Activated CD4-positive, alpha-beta T cell treated with anti-CD3 and anti-CD28 coated beads for 24 hours (primary cell): ENCODE measurements at places on chromosomes 5 and 9.

- DNase-seq, result no peak
These were observed 473.6 kb upstream of the TNC start for GRCh38 chr9:115591584-115591984.

GRCh38 chr5:158923799-158924551 is 175.7 kb downstream of the EBF1 start:
- no peak for DNase-seq

DNA sequence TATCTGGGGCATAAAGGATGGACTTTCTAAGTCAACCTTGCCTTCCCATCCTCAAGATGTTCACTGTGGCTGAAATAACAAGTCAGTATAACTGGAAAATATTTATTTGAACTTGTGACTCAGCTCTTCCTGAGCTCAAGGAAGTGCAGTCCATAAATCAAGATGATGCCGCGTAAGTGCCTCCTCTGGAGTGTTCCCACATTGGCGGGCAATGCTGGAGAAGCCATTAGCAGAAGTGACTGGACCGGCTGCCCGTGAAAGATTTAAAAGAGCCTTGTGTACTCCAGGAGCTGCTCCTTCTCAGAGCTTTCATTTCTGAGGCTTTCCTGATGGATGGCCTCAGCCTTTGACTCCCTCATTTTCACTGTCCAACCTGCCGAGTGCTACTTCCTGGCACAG is 17.4 kb downstream of the TMOD1 start:
- DNase-seq, result no peak

GRCh38 chr5:132052520-132052919 is 7.9 kb upstream of the IL3 start:
- DNase-seq, result no peak

GRCh38 chr9:38207247-38207778 is 138.3 kb upstream of the SHB start:
- no peak for DNase-seq

DNA sequence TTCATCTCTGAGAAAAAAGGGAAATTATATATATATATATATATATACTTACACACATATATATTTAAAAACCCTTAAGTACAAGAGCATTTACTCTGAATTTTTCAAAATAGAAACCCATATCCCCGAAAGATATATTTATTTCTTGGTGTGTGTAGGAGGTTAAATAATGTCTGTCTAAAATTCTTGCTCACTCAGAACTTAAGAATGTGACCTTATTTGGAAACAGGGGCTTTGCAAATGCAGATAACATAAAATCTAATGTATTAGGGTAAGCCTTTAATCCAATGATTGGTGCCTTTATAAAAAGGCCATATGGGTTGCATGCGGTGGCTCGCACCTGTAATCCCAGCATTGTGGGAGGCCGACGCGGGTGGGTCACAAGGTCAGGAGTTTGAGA is 517.3 kb upstream of the TLE4 start:
- DNase-seq, result no peak

GRCh38 chr9:7001571-7001970 is 243.8 kb downstream of the KDM4C start:
- DNase-seq, result no peak

DNA sequence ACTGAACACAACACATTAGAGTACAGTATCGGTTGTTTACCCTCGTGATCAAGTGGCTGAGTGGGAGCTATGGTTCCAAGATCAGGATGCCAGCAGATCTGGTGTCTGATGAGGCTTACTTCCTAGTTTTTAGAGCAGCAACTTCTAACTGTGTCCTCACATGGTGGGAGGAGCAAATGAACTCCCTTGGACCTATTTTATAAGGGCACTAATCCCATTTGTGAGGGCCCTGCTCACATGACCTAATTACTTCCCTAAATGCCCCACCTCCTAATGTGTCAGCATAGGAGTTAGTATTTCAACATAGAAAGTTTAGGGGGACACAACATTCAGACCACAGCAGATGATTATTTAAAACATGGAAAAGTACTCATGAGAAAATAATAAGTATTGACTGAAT is 111.8 kb downstream of the GCNT1 start:
- DNase-seq, result no peak

DNA sequence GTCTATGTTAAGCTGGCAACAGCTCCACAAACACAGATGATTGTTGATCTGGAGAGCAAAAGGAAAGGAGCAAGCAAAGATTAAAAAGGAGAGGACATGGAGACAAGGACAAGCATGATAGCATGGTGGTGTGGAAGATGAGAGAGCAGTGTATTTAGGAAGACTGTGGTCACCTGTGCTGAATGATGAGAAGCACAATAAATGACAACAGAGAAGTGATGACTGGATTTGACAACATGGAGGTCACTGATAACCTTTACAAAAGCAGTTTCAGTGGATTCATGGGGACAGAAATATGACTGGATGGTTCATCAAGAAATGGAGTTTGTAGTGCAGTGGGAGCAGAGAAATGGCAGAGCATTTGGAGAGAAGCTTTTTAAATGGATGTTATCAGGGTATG is 20.2 kb downstream of the TTC33 start:
- DNase-seq, result no peak

- no peak for DNase-seq
These were observed 159.7 kb upstream of the RAD23B start for GRCh38 chr9:107123389-107123788.

DNA sequence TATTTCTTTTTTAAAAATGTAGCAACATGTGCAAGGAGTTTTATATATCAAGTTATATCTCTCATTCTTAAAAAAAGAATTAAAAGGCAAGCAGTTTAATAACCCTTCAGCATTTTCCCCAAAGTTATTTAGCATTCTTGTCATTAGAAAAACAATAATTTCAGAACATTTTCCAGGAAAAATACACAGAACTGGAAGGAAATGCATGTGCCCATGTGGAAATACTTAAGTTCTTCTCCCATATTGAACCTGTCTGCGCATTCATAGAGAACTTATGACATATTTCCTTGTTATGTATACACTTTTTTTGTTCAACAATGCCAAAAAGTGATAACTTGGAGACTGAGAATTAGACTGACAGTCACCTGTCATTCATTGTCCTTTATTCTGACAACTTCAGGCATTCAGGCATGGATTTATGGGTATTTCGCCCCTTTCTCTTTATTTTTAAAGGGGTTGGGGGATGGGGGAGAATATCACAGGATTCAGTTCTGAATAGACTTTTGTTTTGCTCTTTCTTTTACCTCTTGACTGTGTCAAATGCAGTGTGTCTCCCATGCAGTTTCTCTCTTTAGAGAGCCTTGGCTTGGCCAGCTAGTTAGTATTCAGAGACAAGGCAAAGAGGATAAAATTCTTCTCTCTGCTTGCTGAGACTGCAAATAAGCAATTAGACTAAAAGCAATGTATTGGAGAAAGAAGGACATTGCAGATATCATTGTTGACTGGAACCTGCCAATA is 701.0 kb downstream of the NR2F1-AS1 start:
- no peak for DNase-seq

DNA sequence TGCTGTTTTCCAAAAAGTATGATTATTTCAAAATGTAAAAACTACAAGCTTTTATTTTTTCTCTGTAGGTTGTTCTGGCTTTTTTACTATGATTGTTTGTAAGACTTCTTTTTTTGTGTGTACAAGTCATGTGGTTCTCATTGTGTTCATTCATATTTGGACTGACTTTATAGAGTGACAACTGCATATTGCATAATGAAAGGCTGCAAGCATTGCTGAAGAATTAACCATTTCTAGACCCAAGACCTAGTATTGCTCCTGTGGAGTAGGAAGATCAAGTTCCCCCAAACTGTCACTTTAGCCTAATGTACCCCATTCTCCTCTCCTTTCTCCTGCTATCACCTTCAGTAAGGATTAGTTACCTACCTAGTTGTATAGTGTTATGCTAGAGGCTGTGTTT is 10.0 kb downstream of the MAP1B start:
- DNase-seq, result no peak

GRCh38 chr9:134185536-134186011 is 21.2 kb upstream of the RNU6ATAC start:
- no peak for DNase-seq

- DNase-seq, result no peak
These were observed 44.0 kb upstream of the RNU6ATAC start for GRCh38 chr9:134208310-134208841.

DNA sequence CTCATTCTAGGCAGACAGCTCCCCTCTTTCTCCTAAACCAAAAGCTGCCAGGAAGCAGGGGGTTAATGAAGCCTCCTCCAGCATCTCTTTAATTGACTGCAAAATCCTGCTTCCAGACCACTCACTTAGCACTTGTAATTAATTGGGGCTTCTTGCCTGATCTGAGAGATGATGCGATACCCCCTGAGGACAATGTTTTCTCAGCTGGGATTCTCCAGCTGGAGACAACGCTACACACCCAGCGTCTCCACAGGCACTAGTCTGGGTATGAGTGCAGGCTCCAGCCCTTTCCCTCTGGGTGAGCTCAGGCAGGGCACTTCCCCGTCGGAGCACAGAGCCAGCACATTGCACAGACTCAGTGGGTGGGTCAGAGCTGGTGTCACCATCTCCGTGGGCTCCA is 16.1 kb downstream of the CPLX2 start:
- no peak for DNase-seq

GRCh38 chr5:158811921-158812320 is 287.8 kb downstream of the EBF1 start:
- no peak for DNase-seq

- no peak for DNase-seq
These were observed 181.9 kb downstream of the ZNF462 start for GRCh38 chr9:107044872-107045271.

DNA sequence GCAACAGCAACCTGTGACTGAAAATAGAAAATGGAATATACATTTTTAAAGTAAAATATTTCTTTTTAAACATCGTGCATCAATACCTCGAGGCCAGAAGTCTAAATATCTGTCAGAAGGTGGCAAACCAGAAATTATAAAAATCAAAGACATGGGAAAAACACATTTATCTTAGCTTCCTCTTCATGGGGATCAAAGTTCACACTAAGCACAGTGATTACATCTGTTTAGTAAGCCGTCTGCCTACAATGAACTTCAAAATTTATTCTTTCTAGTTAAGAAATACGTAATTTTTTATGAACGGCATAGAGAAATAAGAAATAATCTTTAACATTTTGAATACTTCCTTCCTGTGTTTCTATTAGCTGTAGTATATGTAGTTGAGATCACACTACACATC is 17.9 kb upstream of the SV2C start:
- no peak for DNase-seq

DNA sequence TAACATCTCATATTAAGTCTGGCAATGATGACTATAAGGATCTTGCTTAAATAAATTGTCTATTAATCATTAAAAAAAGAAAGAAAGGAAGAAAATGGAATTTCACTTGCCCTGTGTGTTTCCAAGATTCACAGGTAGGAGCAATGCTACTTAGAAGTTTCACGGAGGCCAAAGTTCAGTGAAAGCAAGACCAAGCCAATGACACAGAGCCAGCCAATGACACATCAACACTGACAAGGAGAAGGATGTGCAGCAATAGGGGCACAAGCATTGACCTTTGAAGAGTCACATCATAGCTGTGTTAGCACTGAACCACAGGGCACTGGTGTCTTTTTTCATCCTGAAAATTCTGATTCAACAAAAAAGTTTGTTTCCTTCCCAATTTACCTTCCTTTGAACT is 364.3 kb downstream of the PDE4D start:
- no peak for DNase-seq

DNA sequence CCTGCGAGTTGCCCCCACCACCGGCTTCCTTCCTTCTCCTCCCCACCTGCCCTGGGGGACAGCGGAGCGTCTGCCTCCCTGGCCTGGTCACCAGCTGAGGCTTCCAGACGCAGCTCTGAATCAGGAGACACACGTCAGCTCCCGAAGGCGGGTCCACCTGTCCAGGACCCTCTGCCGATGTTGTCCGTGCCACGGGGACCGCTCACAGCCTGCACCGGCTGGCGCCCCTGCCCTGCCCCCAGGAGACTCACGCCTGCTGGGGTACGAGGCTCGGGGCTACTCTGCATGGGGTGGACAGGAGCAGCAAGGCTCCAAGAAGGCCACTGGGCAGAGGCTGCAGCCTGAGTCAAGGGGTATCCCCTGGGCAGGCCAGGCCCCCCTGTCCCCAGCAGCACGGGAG is 1.9 kb upstream of the CCDC187 start:
- DNase-seq, result no peak

GRCh38 chr9:4583001-4583400 is 79.1 kb upstream of the PLPP6 start:
- no peak for DNase-seq

DNA sequence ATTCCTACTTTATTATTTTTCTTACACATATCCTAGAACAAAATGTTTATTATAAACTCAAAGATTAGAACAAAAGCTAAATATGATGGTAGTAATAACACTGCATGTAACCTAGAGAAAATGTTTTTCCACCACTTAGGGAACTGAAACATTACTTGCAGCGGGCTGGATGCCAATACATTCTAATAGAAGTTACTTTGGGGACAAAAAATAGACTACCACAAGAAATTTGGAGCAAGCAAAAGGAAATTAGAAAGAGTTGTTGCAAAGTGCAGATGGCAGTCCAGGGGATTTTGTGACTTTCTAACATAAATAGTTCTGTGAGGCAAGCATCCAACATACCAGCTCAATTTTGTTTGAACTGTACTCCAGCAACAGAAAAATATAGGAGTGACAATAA is 255.3 kb upstream of the GRIN3A start:
- DNase-seq, result no peak

- DNase-seq, result no peak
These were observed 19.7 kb downstream of the WWC1 start for GRCh38 chr5:168311061-168311566.

GRCh38 chr9:78032730-78033457 is 1.3 kb upstream of the GNAQ start:
- no peak for DNase-seq

- no peak for DNase-seq
These were observed 520.0 kb upstream of the C9orf72 start for GRCh38 chr9:28092981-28093936.

DNA sequence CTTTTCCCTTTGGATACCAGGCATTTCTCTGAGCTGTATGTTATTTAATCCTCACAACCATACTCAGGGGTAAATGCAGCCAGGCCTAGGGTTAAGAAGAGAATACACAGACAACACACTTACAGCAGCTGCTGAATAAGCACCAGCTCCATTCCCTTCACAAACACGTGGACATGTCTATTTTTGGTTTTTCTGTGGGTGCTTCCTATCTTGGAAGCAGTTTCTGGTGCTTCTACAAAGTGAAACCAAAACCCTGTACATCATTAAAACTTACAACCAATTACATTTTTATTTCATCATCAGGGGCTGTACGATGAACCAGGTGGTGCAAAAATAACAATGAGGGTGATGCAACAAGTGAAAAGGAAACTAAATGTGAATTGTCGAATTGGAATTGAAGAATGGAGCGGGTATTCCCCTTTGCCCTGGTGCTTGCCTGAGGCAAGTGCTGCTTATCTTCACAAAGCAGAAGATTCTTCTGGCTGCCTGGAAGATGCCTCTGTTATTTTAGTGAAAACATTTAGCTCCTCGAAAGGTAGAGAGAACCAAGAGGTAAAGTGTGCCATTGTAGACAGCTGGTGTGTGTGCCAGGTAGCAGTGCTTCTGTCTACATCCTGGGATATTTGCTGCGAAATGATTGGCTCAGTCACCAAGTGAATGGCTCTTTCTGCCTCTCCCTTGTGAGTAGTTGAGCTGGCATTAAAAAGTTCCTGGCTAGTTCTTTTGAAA is 18.6 kb upstream of the IFNB1 start:
- peak; percentile 16 for DNase-seq

GRCh38 chr9:117034866-117035265 is 347.8 kb downstream of the TRIM32 start:
- no peak for DNase-seq

- DNase-seq, result peak; percentile 73
These were observed 2.4 kb downstream of the SAPCD2 start for GRCh38 chr9:137067860-137068538.

GRCh38 chr9:80836013-80836412 is 853.3 kb downstream of the TLE1 start:
- DNase-seq, result no peak

GRCh38 chr5:11164531-11165294 is 403.7 kb upstream of the DAP start:
- no peak for DNase-seq
